Cortex of kidney (tissue), 1 donor: ENCODE measurements at places on chromosomes 5 and 9.

DNA sequence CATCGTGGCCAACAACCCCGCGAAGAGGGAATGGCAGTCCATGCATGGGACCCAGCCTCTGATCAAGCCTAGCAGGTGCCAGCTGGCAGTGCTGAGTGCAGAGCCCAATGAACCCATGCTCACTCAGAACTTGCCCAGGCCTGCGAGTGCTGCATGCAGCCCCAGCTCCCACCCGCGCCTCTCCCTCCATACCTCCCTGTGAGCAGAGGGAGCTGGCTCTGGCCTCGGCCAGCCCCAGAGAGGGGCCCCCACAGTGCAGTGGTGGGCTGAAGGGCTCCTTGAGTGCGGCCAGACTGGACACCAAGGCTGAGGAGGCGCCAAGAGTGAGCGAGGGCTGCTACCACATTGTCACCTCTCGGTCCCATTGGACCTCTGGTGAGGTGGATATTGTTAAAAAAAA, 32.6 kb upstream of the NPR3 start:
- DNase-seq = no peak

DNA sequence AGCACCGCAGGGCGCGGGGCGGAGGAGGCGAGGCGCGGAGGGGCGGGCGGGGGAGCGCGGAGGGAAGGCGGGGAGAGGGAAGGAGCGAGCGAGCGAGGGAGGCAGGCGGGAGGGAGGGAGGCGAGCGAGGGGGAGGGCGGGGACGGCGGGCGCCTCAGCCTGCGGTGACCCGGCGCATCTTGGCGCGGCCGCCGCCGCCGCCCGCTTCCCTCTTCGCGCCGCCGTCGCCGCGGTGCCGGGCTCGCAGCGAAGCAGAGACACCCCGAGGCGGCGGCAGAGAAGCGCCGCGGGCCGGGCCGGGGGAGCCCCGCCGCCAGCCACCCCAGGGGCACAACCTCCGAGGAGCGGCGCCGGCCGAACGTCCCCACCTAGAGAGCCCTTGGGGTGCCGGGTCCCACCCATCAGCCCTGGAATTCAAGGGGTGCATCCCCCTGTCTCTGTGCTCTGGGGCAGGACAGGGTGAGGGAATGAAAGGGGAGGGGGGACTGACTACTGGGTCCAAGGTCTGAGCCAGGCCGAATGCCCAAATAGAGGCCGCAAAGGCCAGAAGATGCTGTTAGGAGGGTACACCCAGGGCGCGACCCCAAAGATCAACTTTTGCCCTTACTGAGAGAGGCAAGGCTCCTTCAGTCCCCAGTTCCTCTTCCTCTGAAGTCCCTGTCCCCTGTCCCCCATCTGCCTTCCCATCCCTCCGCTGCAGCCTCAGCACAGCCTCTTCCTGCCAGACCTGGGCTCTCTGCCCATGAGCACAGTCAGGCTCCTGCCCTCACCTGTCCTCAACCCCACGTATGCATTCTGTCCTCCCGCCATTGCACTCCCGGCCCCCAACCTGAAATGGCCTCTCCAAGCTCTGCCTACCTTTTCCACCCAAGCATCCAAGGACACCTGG, at the start of gene ADAMTS2:
TSS of gene ADAMTS2 (minus strand) at position 29 of the 889 bp plus-strand sequence. CDS start 133 bp downstream, outside the sequence.
- no peak for DNase-seq

DNA sequence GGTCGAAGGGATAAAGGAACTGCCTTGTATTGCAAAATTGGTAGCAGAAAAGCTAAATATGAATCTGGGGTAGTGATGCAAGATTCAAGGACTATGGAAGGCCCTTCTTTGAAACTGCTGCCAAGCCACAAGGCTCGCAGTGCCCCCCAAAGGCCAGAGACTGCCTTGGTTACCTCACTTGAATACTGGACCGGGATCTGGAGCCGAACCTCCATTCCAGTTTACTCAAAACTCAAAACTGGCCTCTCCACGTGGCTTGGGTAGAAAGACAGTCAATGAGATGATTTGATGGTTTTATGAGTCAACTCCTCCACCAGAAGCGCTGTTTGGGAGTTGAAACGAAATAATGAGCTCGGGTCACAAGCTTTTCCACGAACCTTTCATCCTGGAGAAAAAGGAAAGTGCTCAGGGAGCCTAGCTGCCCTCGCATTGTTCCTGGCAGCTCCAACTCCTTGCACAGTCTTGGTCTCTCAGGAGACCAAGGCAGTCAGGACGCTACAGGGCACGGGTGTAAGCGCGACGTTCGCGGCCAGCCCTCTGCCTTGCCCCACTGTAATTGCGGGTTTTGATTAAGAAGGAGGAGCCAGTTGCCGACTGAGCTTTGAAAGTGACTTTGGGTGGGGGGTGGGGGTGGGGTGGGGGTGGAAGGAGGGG, 2.8 kb downstream of the ST8SIA4 start:
- DNase-seq = no peak

GRCh38 chr9:86287013-86287412, 4.7 kb upstream of the ISCA1 start:
- no peak for DNase-seq

GRCh38 chr9:115680231-115680630, 473.4 kb upstream of the PAPPA start:
- DNase-seq = no peak

GRCh38 chr5:75381456-75381855, 44.4 kb downstream of the HMGCR start:
- DNase-seq = no peak

DNA sequence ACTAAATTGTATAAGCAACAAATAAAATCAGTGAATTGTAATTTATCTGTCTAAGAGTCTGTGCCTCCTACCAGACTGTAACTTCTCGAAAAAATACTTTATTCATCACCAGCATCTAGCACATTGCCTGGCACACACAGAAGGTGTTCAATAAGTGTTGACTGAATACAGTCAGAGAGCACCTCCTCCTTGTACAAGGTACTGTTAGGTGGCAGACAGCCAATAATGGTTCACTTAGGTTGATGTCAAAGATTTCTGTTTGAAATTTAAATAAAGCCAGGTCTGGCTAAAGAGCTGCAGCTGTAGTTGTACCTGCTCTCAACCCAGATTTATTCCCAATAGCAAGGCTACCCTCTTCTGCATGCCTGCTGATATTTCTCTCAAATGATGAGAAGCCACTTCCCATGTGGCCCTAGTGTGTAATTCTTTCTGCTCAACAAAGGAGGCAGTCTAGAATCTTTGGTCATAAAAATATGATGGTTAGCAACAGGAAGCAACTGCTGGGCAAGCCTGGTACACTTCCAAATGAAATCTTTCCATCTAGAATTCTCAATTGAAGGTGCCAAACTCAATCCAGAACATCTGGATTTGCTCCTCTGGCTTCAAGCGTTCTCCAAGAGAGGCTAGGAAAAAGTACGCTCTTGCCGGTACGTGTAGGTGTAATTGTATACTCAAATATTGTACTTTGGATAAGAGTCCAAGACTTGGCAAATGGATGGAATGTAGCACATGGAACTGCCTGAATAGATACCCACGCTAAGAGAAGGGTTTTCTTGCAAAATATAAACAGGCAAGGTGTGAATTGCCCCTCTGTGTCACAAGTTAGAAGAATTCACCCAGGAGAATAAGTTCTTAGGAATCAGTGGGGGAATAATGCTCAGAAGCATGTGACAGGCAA, 95.6 kb downstream of the NR6A1 start:
- DNase-seq = no peak

- no peak for DNase-seq
These were observed 6.1 kb upstream of the ALDH1B1 start for GRCh38 chr9:38386319-38386895.

DNA sequence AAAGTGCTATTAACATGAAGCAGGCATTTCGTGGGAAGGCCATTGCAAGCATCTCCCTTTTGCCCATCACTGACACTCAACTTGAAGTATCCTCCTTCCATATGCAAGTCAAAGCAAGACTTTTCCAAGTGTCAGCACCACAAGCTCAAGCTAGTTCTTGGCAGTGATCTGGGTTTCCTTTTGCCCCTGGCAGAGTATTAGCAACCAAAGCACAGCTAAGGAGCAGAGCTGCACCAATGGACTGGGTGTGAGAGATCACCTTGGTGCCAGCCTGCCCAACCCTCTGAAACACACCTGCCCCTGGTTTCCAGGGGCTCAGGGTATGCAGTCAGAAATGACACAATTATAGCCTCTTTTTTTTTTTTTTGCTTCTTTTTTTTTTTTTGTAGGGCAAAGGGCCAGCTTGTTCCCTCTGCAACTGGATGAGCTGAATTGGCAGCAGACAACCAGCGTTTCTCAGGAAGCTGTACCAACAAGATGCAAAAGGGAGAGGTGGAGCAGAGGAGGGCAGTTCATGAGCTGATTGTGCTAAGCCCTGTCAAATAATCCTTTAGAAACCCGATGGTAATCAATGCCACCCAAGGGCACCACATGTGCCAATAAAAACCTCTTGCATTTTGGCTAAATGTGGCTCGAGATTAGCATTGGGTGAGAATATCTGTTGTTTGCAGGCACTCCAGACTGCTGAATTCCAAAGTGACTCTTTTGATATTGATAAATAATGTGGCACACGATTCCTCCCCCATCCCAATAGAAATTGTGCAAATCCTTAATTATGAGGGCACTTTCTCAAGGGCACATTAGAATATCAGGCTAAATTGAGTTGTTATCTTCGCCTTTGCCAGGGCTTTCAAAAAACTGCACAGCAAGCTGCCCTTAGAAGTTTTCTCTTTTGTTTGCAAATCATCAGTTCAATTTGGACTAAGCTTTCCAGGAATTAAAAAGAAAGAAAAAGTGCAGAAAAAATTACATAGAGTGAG, 192.4 kb downstream of the GAS1 start:
- DNase-seq = no peak

DNA sequence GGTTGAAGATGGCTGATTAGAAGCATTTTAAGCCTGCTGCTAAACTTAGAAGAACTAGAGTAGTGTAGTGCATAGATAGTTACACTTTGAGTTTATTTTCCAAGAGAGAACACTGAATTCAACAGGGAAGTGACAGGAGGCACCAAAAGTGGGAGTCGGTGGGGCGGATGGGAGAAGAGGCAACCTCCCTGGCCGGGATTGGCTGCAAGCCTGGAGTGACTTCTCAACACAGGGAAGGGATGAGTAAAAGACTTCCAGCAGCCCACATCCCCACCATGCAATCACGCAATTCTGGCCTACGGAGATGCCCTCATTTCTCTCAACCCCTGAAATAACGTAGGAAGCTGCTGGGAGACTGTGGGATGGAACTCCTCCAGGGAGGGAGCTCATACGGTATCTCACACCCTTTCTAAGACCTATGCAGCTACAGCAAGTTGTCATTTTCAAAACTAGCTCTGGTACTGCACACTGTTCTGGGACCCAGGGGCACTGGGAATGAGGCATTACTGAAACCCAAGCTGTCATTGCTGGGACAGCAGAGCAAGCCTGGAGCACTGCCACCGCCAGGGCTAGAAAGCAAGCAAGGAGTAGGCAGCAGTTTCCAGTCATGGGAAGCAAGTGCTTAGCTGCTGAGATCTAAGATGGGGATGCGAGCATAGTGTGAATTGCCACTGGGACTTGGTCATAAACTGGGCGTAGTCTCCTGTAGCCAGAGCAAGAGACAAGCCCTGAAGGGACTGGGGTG, 331.6 kb upstream of the PTGER4 start:
- no peak for DNase-seq

DNA sequence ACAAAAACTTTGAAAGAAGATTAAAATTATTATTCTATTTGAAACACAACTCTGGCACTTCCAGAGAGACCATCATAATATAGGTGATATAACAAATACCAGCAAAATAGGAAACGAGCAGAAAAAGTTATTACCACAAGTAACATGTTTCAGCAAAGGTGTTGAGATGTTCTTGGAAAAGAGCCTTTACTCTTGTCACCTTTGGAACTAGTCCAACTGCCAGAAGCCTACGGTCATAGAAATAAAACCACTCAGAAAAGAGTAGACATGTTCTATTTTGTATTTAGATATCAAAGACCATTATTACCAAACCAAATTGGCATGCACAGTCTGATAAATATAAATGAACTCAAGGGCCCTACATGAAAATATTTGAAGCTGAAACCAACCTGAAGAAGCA, 145.0 kb upstream of the DMAC1 start:
- DNase-seq = no peak

- DNase-seq = no peak
These were observed 722.9 kb upstream of the RGMB start for GRCh38 chr5:98050583-98050982.

- DNase-seq = no peak
These were observed 54.1 kb downstream of the MRPS30 start for GRCh38 chr5:44862808-44863207.

GRCh38 chr5:83036991-83037575, 40.1 kb downstream of the TMEM167A start:
- DNase-seq = no peak

GRCh38 chr9:120916588-120916987, 10.0 kb downstream of the TRAF1 start:
- DNase-seq = no peak

- no peak for DNase-seq
These were observed 23.7 kb downstream of the RFK start for GRCh38 chr9:76370396-76371023.

DNA sequence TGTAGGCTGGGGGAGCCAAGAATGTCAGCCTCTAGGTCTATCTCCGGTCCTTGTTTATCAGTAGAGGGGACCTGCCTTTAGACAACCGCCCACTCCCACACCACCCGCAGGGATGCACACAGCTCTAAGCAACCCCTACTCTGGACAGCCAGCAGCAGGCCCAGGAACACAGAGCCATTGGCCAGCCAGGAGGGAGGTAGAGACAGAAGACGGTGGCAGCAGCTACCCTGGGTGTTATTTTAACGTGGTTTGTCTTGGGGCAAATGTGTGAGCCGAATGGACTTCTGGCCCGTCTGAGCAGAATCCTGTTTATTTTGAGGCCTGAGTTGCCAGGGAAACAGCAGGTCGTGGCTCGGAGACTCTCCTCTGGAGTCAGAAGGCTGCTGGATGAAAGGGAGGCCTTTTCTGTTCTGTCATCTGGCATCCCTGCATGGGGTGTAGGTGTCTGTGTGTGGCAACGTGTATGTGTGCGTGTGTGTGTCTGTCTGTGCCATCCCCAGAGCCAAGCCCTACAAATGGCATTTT, 382 bp upstream of the FGF1 start:
- no peak for DNase-seq

- no peak for DNase-seq
These were observed 12.2 kb upstream of the S1PR3 start for GRCh38 chr9:88979021-88979420.

DNA sequence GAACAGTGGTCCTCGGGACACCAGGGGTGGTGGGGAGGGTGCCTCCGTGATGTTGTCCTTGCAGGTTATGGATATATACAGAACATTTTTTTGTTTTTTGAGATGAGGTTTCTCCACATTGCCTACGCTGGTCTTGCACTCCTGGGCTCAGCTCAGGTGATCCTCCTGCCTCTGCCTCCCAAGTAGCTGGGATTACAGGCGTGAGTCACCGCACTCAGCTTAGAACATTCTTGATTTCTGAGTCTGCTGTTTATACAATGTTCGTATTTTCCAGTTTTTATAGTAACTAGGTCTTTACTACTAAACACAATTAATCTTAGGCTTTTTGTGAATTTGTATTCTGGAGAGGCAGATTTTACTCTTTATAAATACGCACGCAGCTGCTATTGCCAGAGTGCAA, 6.0 kb downstream of the PMPCA start:
- no peak for DNase-seq

- no peak for DNase-seq
These were observed 97.4 kb downstream of the FBXO4 start for GRCh38 chr5:42022383-42022972.

GRCh38 chr9:121674017-121674416, 22.6 kb downstream of the DAB2IP start:
- no peak for DNase-seq
